Activated CD8-positive, alpha-beta memory T cell treated with anti-CD3 and anti-CD28 coated beads, Interleukin-2, amount 10 ng/mL, durations not matched to agents 7 days and 5 days (primary cell): ENCODE measurements at places on chromosomes 1 and 21. TPM values are rescaled to one million over a fixed set of nuclear protein-coding genes. Genes with fewer than 3 reads are reported as not detected.
A peak's percentile ranks its signal among the peaks of the same experiment; 100 is the strongest.

The STIL gene
- total RNA-seq = 51.3 TPM

The SIPA1L2 gene
- 0.41 TPM for total RNA-seq

- DNase-seq = no peak
Observed at GRCh38 chr1:25011943-25012638, 82.0 kb upstream of the RUNX3 start.

- DNase-seq = no peak
Observed at GRCh38 chr1:107975851-107976250, 10.9 kb upstream of the VAV3 start.

The MYBPH gene
- total RNA-seq = not detected

DNA sequence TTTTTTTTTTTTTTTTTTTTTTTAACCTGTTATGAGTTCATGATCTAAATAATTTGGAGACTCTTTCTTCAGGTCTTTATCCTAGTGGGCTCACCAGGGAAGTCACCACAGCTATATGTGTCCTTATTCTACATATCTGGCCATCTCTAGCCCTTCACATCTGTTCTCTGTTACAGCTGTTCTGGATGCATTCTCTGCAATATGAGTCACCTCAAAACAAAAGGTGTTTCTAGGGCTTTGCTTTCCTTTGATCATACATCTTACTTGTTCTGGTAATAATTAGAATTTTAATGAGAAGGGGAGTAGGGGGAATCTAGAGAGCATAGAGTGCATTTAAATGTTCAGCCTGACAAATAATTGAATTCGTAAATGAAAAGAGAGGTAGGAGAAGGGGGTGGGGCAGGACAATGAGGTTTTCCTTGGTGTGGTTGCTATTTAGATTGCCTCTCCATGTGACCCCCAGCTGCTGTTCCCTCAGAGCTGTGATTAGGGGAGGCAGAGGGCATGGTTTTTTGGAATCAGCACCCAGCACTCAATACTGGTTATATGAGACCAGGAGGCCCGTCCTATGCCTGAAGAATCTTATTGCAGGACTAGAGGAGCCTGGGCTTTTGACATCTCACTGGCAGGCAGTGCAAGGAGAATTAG, 8.0 kb downstream of the SYT6 start:
- DNase-seq = no peak

The TRAF5 gene
- 63.2 TPM for total RNA-seq

DNA sequence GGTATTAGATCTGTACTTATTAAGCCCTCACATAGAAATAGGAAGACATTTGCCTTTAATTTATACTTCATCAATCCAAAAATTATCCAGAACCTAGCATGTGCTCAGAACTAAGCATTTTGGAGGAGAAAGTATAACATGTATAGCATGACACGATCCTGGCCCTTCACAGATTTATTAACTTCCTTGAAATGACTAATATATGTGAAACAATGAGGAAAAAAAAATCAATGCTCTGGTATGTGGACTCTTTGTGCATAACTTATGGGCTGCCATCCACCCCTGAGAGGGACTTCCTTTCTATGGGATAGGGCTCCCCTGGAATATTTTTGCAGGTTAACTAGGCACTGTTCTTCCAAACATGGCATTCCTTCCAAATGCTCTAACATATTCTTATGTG, 36.6 kb downstream of the CCDC185 start:
- no peak for DNase-seq

DNA sequence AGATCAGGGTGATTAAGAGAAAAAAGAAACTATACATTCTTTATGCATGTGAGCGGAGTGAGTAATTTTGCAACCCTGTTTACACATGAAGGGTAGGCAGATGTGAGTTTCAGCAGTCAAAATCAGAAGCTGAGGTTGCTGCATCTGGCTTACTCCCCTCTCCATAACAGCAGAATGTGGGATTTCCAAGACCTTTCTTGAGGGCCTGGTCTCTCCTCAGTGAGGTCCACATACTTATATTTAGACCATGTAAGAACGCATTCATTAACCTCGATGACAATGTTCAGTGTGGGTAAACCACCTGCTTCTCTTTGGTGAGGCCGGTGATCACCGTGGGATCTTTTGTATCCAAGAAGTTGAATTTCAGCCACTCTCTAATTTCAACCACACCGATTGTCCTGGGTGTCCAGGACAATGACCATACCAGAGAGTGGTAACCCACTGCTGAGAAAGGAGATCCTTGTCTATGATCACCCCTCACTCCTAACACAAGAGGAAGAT, 18.7 kb upstream of the RAP1A start:
- peak; percentile 72 for DNase-seq

- DNase-seq = no peak
Observed at GRCh38 chr1:165073185-165074007, 283.1 kb downstream of the LMX1A start.

DNA sequence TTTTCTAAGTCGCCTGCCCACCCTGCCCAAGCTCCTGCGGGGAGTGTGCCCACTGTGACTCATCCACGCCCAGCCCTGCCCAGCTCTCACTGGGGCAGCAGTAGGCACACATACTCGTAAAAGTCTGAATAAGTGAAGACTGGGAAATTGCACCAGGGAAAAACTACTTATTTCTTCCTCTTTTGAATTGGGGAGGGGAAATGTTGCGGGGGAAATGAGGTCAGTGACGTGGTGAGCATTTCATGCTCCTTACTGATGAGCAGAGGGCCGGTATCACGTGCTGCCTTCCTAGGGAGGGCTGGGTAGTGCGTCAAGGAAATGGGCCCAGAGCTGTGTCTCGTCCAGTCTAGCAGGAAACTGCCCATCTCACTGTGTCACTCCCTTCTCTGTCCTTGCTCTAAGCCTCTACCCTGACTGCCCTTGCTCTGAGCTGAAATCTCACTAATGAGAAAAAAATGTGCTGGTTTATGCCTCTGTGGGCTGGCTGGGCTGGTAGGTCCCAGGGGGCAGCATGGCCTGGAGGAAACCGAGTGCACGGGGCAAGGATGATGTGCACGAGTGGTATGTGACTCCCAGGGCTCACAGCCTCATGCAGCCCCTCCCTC, 13.5 kb upstream of the TNFRSF1B start:
- no peak for DNase-seq

DNA sequence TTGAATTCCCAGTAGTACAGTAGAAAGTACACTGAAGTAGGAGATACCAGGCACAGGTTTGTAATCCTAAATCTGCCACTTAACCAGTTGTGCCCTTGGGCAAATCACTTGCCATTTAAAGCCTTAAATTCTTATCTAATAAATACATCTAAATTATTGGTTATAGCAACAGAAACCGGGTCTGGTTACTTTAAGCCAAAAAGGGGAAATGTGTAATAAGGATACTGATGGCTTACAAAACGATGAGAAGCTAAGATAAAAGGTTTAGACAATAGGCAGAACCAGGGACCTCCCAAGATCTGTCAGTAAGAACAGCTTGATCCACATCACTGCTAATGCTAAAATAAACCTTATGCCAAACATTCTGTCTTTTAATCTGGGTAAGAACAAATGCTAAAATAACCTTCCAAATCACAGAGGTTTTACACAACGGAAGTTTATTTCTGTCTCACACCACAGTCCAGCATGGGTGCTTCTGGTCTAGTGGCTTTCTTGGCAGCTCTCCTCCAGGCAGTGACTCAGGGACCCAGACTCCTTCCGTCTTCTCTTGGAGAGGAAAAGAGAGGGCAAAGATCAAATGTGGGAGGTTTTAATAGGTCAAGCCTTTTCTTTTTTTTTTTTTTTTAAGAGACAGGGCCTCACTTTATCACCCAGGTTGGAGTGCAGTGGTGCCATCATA, 16.5 kb upstream of the ZMYM1 start:
- DNase-seq = no peak

- DNase-seq = no peak
Observed at GRCh38 chr1:76336931-76337371, 262.4 kb downstream of the ST6GALNAC3 start.

The NR0B2 gene
- total RNA-seq = not detected

The CYYR1 gene
- total RNA-seq = not detected

- DNase-seq = no peak
Observed at GRCh38 chr1:245310571-245311531, 156.1 kb downstream of the KIF26B start.

- no peak for DNase-seq
Observed at GRCh38 chr1:92859400-92860039, 27.7 kb downstream of the RPL5 start.

DNA sequence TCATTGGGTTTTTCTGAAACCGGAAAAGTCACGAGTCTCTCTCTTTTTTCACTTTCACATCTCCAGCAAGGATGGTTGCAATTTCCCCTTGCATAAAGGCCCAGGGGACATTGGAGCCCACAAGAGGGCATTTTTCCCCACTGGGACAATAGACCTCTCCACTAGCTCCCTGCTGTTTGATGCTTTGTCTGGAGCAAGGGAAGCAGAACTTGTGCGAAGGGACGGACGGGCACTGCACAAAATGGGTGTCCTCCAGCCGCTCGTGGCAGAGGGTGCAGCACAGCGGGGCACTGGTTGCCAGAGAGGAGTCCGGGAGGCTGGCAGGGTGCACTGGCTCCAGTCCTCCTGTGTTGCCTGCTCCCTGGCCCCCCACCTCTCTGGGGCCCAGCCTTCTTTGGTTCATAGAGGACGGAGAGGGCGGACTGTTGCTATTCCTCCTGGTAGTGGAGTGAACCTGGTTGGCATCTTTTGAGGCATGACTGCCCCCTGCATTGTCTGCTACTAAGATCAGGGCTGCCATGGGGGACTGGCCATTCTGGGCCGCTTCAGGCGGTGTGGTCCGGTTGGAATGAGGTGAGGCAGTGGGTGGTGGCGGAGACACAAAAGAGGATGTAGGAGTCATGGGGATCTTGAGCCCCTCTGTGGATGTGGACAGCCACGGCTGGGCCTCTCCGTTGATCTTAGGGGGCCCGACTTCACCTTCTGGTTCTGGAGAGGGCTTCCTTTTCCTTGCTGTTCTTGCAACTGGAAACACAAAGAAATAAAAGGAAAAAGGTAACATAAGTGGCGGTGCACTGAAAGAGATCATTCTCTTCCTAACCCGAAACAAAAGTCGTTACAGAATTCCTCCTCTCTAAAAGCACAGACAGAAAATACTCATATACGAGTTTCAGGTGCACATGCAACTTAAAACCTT, 2.6 kb downstream of the IRF2BP2 start:
- DNase-seq = peak; percentile 56

GRCh38 chr1:97053268-97053667, 331.7 kb downstream of the PTBP2 start:
- no peak for DNase-seq
